ENCODE measurements at places on chromosomes 13 and 19.

GRCh38 chr13:96762876-96763275 is 231.4 kb downstream of the OXGR1 start:
- no peak for DNase-seq

DNA sequence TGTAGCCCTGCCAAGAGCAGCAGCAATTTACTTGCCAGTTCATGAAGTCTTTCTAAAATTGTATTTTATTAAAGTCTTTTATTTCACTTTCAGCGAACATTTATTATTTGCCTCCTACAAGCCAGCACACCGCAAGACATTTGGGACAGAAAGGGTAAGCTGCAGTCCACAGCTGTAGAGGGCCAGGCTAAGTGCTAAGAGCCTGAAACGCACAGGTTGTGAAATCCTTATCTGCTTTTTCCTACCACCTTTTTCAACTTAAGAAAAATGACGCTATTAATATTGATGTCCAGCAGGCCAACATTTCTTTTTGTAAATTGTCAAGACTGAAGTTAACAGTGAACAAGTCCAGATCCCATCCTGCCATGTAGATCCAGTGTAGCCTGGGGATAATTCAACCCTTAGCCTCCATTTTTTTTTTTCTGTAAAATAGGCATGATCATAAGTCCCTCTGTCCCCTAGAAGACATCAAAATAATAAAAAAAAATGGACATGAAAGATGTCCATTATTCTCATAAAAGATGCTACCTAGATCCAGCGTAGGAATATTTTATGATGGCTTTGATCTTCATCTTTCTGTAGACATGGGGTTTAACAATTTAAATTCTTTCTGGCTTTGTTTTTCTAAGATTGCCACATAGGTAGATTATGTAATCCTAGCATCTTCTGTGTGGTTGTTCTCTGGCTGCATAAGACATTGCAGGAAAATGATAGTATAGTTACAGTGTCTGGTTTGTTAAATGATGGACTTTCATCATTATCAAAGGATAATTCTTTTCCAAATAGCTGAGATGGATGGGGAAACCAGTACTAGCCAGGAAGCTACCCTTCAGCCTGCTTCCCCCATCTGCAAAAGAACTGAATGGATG is 128.4 kb downstream of the SHISA2 start:
- DNase-seq, result no peak

- DNase-seq, result no peak
Observed at GRCh38 chr19:4173479-4174212, 8.7 kb downstream of the SIRT6 start.

DNA sequence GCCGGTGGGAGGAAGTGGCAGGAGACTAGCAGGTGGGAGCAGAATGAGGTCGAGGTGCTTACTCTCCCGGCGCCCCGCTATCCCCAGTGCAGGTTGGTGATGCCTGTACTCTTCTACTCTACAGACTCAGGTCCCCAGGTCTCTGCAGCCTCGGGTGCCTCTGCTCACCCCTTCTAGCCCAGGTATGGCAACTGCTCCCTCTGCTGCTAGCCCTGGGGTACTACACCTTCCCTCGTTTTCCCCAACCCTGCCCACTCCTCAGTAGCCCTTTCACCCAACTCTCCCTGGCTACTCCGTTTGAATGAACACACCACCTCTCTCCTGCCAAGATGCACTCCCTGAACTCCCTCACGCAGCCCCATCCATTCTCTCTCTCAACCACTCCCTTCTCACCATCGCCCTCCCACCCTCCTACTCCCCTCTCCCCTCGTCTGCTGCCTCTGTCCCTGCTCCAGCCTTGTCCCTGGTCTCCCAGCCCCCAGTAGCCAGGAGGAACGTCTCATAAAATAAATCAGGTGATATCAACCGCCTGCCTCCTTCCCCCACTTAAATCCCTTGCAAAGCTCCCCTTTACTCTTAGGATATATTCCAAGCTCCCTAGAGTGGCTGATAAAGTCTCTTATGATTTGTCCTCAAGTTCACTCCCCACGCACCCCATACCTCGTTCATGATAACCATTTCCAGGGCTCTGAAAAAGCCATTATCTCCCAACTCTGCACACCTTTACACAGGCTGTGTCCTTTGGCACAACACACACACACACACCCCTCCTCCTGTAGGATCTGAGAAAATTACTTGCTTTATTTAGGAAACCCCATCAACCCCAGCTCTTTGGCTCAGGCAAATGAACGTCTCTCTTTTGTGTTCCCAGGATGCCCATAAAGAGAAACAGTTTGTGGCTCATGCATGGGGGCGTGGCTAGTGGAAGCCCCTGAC is 8.2 kb upstream of the MEIS3 start:
- DNase-seq, result no peak

GRCh38 chr19:16141043-16141442 is 2.4 kb upstream of the HSH2D start:
- no peak for DNase-seq

GRCh38 chr13:99150575-99151361 is 49.9 kb upstream of the UBAC2 start:
- DNase-seq, result peak; percentile 50

DNA sequence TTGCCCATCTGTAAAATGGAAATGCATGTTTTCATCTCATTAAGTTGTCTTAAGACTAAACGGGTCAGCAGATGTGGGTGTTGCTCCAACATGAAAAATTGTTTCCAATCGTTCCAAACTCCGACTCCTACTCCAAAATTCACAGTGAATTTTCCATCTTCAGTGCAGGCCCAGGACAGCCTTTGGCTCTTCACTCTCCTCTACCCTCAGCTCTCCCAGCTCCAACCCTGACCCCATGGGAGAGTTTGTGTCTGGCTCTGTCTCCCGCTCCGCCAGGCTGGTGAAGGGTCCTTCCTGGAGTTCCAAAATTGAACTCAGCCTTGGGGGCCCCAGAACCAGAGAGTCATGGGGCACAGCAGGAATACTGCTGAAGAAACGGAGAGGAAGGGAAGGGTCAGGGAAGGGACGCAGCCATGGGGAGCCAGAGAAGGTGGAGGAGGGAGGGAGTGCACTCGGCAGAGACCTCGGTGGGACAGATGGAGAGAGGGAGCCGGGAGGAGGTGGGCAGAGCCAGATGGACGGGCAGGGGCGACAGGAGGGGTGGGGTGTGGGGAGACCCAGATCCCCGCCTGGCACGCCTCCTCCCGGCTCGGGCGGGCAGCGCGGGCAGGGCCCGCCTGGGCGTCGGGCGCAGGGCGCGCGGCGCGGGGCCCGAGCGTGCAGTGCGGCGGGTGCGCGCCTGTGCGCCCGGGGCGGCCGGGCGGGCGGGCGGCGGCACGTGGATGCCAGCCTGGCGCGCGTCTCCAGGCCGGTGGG is 45.6 kb downstream of the CELF5 start:
- DNase-seq, result no peak

GRCh38 chr19:29714371-29714952 is 599 bp downstream of the C19orf12 start:
- no peak for DNase-seq

DNA sequence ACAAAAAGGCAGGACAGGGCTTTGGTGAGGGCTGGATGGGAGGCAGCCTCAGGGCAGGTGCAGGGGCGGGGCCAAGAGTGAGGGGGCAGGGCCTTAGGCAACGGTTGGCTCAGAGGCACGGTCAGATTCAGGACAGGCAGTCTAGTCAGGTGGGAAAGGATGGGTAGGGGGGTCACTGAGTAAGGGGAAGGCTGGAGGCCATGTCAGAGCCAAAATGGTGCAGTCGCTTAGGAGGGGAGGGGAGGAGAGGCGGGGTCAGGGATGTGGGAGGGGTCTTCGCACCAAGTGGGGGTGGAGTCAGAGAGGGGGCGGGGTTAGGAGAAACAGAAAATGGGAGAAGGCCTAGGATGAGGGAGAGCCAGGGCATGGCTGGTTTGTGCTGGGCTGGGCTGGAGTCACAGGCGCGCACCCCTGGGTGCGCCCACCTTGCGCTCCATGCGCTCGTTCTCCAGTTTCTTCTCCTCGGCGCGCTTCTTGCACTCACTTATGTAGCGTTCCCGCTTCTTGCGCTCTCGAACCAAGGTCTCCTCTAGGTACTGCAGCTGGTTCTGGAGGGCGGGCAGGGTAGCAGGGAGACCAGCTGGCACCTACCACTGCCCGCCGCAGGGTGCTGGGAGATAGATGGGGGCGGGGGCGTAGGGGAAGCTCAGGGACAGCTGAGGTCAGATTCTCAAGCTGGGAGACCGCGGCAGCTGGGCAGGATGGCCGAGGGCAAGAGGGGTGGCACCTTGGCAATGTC is 6.8 kb upstream of the RGL3 start:
- DNase-seq, result no peak

DNA sequence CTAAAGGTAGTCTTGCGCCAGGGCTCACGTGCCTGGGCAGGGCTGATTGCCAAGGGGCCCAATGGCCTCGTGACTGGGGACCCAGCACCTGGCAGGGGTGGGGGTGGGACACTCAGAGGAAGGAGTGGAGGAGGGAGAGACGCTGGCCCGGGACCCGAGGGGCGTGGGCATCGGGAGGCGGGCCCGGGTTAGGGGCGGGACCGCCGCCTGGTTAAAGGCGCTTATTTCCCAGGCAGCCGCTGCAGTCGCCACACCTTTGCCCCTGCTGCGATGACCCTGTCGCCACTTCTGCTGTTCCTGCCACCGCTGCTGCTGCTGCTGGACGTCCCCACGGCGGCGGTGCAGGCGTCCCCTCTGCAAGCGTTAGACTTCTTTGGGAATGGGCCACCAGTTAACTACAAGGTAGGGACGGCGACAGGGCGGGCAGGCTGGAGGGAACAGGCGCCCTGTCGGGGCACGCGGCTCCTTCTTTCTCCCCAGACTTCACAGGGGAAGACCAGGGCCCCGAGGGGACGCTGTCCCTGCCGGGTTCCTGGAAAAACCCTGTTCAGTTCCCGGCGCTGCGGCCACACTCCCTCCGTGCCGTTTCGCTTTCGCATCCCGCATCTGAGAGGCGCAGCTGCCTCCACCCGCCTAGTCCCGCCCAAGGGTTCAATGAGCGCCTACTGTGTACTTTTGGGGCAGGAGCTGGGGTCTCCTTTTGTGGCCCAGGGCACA is at the start of gene IFI30:
Gene IFI30, plus strand, starts transcription at position 242 of the 717 bp plus-strand sequence. Its CDS starts 29 bp downstream, at position 271.
- no peak for DNase-seq

GRCh38 chr13:87792878-87793277 is 121.7 kb downstream of the SLITRK5 start:
- no peak for DNase-seq

- DNase-seq, result no peak
Observed at GRCh38 chr13:100815476-100816046, 141.0 kb upstream of the TMTC4 start.

GRCh38 chr19:11633223-11633622 is 35.9 kb downstream of the ZNF627 start:
- DNase-seq, result no peak

- no peak for DNase-seq
Observed at GRCh38 chr13:107102676-107103075, 534.7 kb upstream of the ARGLU1 start.

- DNase-seq, result no peak
Observed at GRCh38 chr13:94433055-94433961, 46.2 kb downstream of the DCT start.

Data from fibroblast of skin of left biceps (primary cell).